ENCODE measurements at places on chromosomes 2 and 18. TPM values are rescaled to one million over a fixed set of nuclear protein-coding genes. Genes with fewer than 3 reads are reported as not detected.
A peak's percentile ranks its signal among the peaks of the same experiment; 100 is the strongest.

The MAPK4 gene
- total RNA-seq, result not detected

The MAB21L4 gene
- not detected for total RNA-seq

The FBXO41 gene
- 0.25 TPM for total RNA-seq

The TUBA4B gene
- not detected for total RNA-seq

The SCYGR8 gene
- not detected for total RNA-seq

The LCT gene
- total RNA-seq, result not detected

The ATP6V1B1 gene
- not detected for total RNA-seq

The ANKRD44 gene
- 3.6 TPM for total RNA-seq

The LRP1B gene
- 0.13 TPM for total RNA-seq

The SP140L gene
- total RNA-seq, result 5.3 TPM

The DNAH7 gene
- total RNA-seq, result under 0.01 TPM

The ERFE gene
- total RNA-seq, result 0.13 TPM

The SH3BP4 gene
- total RNA-seq, result 16.0 TPM

DNA sequence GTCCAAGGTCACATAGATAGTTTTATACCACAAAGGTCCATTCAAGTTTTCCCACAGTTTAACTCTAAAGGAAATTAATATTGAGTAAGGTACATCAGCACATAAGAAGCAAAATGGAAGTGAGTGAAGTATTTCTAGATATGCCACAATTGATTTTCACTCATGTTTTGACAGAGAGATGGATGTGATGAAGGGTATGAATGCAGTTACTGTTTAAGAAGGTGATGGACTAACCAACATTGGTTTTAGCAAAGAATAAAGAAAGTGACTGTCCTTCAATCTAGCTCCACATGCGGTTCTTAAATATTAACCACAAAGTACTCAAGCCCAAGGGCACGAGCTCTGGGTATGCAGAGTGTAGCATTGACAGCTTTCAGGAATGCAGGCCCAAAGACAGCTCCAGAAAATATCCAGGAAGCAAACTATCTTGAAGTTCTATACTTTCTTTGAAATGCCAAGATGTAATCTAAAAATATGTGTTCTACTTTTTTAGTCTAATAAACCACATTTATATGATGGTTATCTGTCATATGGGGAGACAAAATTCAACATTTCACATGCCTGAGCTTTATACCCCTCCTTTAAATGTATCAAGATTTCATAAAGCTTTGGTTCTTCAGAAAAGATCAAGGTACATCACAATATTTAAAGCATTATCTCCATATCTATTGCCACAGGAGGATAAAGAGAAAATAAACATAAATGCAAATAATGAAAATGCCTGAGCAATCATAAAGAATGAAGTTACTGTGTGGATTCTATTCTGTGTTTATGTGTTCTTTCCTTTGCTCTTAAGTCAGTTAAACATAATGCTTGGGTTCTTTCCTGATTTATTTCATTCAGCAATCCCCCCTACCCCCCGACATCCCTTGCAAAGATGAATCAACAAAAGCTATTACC is 6.7 kb upstream of the SCN1A start:
- DNase-seq, result no peak

GRCh38 chr2:42878581-42878980 is 86.2 kb upstream of the HAAO start:
- DNase-seq, result peak; percentile 32

GRCh38 chr2:98717621-98718020 is 13.3 kb downstream of the MGAT4A start:
- no peak for DNase-seq

DNA sequence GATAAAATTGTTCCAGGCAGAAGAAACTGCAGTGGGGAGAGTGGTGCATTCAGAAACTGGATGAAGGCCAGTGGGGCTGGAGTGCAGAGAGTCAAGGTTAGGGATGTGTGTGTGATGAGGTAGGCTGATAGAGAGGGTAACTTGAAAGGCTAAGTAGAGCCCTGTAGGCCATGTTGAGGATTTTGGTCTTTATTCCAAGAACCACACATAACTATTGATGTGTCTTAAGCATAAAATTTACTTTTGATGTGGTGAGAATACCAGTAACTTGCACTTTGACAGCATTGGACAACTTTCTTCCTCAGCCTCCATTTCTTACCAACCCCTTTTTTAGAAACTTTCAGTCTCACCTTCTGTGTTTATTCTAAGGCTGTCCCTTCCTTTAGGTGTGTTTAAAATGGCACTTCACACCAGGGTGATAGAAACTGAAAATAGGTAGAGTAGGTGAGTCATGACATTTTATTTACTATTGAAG is 22.6 kb downstream of the MTX2 start:
- DNase-seq, result no peak

DNA sequence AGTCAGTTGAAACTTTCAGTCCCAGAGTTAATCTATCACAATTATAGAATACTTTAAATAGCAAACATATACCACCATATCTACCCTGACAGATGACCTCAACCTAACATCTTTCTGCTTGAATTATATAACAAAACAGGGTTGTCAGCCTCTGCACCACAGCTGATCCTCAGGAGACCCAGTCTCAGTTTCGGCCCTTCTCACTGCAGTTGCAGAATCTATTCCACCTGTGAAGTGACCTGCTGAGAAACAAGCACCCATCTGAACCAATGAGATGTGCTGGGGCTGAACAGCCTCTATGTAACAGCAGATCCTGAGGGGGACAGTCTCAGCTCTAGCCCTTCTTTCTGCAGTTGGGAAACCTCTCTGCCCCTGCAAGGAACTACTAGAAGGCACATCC is 567.6 kb downstream of the KCNJ3 start:
- no peak for DNase-seq

- peak; percentile 44 for DNase-seq
Measured at GRCh38 chr2:3386448-3386958, 7.0 kb downstream of the TRAPPC12 start.

- DNase-seq, result no peak
Measured at GRCh38 chr2:202112041-202112440, 39.0 kb downstream of the KIAA2012 start.

DNA sequence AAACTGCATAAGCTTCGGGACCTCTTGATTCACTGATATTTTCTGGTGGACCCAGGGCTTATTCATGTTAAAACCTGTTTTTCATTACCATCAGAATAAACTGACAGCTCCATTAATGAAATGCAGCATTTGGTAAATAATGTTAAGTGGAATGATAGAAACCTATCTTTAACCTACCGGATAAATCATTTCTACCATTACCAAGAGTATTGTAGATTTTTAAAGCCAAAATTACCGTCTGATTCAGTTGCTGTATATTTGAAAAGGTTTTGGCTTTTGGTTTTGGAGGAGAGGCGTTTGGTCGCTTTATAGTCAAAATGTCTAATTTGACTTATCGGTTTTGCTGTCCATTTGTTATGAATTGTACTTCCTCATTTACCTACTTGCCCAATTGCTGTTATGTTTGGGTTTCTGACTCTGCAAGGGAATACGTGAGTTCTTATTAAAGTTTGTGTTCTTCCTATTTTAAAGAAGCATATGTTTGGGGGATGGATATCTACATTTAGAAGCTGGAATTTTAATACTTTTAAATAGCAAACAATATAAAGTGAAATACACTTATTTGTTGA is 1.0 kb upstream of the CUL3 start:
- no peak for DNase-seq

DNA sequence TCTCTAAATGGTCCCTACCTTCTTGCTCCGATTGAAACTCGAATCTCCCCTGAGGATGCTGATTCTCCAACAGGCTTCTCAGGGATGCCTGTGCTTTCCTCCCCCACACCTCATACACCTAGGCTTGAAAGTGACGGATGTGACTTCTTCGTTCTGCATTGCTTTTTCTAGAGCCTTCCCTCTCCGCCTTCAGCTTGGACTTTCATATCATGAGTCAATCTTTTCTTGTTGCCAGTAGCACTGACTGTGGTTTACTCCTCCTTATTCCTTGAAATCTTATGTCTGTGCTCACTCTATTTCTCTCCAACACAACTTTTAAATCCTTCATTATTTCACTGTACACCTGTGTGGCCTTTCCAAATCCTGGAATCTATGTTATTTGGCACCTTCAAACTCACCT is 451.4 kb downstream of the TMX3 start:
- DNase-seq, result no peak

- no peak for DNase-seq
Measured at GRCh38 chr2:7206111-7206810, 289.0 kb downstream of the RNF144A start.

GRCh38 chr2:191065785-191066184 is 51.8 kb upstream of the STAT1 start:
- DNase-seq, result no peak

DNA sequence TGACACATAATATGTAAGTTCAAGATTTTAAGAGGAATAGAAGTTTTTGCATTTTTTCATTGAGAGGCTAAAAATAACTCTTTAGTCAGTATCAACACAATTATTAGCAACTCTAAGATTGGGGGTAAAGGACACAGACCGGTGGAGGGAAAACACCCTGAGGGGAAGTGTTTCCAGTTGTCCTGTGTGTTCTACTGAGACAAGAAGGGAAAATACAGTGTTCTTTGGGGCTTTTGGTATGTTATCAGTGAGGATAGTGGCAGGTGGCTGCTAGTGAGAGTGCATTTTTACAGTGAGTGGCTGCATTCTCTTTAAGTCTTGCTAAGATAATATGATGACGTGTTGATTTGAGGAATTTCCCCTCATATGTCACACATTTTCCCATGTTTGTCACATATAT is 507.5 kb downstream of the PARD3B start:
- DNase-seq, result no peak

DNA sequence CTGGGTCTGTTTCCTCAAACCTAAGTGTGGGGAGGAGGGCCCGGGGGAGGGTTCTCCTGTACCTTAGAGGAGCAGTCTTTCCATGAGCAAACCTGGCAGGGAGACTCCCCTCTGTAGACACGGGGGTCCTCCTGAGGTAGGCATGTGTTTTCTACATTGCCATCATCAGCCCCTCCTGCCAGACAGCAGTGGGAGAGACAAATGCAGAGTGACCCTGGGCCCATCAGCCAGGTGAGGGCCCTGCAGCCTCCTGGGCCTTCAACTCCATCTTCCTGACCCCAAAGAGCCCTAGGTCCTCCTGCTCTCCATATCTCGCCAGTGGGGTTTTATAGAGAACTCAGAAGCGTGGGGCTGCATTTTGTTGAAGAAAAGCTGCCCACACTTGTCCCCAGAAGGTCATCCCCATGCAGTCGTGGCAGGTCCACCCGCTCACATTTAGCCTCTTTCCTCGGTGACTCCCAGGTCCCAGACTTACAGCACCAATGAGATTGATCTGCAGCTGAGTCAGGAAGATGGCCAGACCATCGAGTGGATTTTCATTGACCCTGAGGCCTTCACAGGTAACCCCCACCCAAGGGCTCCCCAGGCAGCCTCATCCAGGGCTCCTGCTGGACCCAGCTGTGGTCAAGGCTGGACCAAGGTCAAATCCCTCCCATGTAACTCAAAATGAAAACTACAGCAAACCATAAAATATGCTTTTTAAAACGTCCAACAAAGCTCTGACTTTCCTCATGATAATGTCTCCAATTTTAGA is 2.6 kb downstream of the CHRNG start:
- no peak for DNase-seq

GRCh38 chr2:239814861-239815601 is 210.1 kb downstream of the NDUFA10 start:
- DNase-seq, result peak; percentile 20

DNA sequence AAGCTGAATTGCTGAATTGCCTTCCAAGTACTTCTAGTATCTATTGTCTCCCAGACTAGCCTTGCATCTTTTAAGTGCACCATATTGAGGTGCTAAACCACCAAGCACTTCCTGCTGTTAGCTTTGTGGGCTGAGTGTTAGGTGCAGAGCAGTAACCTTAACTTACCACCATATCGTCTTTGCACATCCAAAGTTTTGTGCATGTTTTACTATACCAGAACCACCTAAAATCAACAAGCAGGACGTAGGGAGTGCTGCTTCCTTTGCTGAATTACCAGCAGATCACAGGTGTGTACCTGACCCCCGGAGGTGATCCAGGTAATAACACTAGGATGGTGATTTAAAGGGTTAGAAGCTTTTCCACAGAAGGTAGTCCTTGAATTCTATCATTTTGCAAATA is 359.9 kb upstream of the HNRNPA3 start:
- no peak for DNase-seq

DNA sequence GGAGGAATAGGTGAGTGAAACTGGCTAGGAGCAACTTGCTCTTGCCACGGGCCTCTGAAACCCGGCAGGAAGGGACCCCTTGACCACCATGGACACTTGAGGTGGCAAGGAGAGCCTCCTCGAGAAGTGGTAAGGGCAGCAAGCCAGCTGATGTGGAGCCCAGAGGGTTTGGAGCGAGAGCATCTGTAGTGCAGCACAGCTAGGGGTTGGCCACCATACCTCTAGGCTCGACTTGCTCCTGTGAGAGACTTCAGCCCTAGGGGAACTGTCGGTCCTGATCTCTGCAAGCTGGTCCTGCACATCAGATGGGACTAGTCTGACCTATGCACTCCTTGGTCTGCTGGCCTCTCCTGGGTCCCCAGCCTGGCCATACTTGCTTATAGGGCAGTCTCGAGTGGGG is 158.4 kb downstream of the CCDC178 start:
- DNase-seq, result no peak

GRCh38 chr2:82959727-82960126 is 1499.4 kb downstream of the SUCLG1 start:
- no peak for DNase-seq

DNA sequence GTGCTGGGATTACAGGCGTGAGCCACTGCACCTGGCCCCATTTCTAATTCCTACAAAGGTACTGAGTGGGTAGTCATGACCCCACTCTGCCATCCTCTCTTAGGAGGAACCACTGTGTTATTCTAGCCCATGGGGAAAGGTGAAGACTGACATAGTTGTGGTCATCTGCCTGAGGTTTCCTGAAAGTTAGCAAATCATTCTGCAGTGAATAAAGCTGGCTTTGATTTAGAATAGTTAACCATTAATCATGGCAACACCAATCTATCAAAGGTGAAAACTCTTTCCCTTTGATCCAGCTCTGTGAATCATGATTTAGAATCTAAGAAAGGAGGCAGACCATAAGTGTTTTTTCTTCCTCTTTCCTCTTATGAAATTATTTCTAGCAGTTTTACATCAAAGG is 50.8 kb downstream of the SUMO1 start:
- DNase-seq, result no peak

- no peak for DNase-seq
Measured at GRCh38 chr18:76402026-76402990, 92.7 kb downstream of the ZNF516 start.

GRCh38 chr18:8525692-8526091 is 83.5 kb upstream of the RAB12 start:
- DNase-seq, result no peak

DNA sequence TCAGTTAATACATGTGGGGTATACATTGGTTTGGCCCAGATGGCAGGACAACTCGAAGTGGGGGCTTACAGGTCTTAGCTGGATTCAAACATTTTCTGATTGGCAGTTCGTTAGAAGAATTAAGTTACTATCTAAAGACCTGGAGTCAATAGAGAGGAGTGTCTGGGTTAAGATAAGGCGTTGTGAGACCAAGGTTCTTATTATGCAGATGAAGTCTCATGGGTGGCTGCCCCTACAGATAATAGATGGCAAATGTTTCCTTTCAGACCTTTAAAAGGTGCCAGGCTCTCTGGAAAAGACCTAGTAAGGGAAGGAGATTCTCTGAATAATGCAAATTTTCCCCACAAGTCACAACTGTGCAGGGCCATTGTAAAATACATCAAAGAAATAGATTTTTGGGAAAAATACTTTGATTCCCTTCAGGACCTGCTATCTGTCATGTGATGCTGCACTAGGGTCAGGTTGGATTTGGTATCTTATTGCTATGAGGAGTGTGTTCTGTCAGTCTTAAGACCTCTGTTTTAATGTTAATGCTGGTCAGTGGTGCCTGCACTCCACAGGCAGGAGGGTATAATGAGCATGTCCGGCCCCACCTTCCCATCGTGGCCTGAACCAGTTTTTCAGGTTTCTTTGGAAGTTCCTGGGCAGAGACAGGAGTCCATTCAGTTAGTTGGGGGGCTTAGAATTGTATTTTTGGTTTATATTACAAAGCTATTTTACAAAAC is 14.3 kb upstream of the MC5R start:
- no peak for DNase-seq

Measured in dermis microvascular lymphatic vessel endothelial cell (primary cell).